ENCODE measurements at places on chromosomes 3 and 15. TPM values are rescaled to one million over a fixed set of nuclear protein-coding genes. Genes with fewer than 3 reads are reported as not detected.

GRCh38 chr3:63069806-63070475, 194.7 kb upstream of the CADPS start:
- no peaks in the 10 kb centered on the region for H3K27me3 ChIP-seq
- DNase-seq: no peak
- no peak overlapping the region for H3K27ac ChIP-seq
- H3K4me3 ChIP-seq: no peak overlapping the region
- no peaks in the 10 kb centered on the region for H3K4me1 ChIP-seq

Gene PLSCR5
- total RNA-seq: not detected

- H3K4me1 ChIP-seq: peaks cover 11% of the 10 kb centered on the region
- H3K36me3 ChIP-seq: no peaks in the 10 kb centered on the region
- no peaks in the 10 kb centered on the region for H3K27me3 ChIP-seq
- no peak for DNase-seq
- H3K27ac ChIP-seq: peak overlapping the region; percentile 95
Observed at GRCh38 chr3:197713477-197713822, 23.3 kb downstream of the RUBCN start.

DNA sequence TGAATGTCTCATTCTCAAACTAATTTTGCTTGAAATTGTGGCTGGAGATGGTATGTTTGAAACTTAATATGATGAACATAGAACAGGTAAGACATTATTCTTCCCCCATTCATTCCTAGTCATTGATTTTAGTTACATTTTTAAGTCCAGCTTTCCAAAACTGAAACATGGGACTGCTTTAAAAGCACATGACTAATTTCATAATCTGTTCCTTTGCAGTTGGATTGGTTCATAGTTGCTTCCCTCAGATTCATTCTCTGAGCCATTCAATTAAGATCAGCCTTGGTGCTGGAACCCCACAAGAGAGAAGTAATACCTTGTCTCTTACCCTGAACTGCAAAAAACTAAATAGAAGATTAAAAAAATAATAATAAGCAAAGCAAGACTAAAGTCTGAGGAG, 87.5 kb upstream of the TGFBR2 start:
- no peaks in the 10 kb centered on the region for H3K27me3 ChIP-seq
- H3K4me1 ChIP-seq: peaks cover 64% of the 10 kb centered on the region
- H3K4me3 ChIP-seq: no peak overlapping the region
- DNase-seq: no peak
- peak overlapping the region; percentile 63 for H3K27ac ChIP-seq
- H3K36me3 ChIP-seq: no peaks in the 10 kb centered on the region

Gene LRRIQ4
- total RNA-seq: not detected

- H3K36me3 ChIP-seq: no peaks in the 10 kb centered on the region
- H3K27me3 ChIP-seq: no peaks in the 10 kb centered on the region
- H3K4me1 ChIP-seq: no peaks in the 10 kb centered on the region
- DNase-seq: no peak
Observed at GRCh38 chr3:180267202-180267843, 230.6 kb upstream of the PEX5L start.

GRCh38 chr15:50057905-50058639, 61.0 kb downstream of the ATP8B4 start:
- peaks cover 4% of the 10 kb centered on the region for H3K4me1 ChIP-seq
- no peak overlapping the region for H3K4me3 ChIP-seq
- H3K27ac ChIP-seq: no peak overlapping the region
- no peaks in the 10 kb centered on the region for H3K27me3 ChIP-seq
- no peak for DNase-seq
- H3K36me3 ChIP-seq: no peaks in the 10 kb centered on the region

Gene NAALADL2
- 21.0 TPM for total RNA-seq

DNA sequence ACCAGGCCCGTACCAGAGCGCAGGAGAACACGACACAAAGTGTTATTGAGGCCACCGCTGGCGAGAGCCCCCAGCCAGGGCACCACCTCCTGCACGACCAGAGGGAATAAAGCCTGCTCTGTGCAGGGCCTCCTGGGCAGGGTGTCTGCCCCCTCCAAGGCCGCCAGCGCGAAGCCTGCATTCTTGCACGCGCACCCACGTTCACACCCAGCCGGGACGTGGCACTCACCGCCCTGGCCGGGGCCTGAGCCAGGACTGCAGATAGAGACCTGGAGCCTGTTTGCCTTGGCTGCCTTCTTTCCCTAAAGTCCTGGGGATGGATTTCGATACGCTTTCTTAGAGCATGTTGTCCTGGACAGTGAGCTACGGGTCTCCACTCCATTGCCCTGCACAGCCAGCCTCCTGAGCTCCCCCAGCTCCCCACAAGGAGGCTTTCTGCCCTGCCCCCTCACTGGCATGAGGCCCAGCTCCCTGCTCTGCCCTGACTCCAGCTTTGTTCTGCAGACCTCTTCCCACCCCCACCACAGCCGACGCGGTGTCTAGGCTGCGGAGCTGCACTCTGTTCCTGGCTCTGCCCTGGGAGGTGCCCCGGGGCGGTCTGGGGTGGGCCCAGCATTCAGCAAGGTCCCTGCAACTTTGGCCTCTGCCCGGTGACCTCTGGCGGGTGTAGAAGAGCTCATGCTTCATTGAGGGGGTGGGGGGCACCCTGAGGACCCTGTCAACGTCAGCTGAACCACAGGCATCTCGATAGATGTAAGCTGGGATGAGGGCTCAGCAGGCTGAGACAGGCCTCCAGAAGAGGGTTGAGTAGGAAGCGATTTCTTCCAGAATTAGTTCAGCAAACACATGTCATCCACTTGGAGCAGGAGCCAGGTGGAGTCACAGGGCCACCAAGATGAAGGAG, 145.0 kb downstream of the LRRK1 start:
- H3K4me3 ChIP-seq: peak overlapping the region; percentile 15
- no peak for DNase-seq
- H3K4me1 ChIP-seq: peaks cover 31% of the 10 kb centered on the region
- H3K27ac ChIP-seq: peak overlapping the region; percentile 67
- no peaks in the 10 kb centered on the region for H3K27me3 ChIP-seq

Gene GOLGA8R
- total RNA-seq: 11.9 TPM

- H3K4me1 ChIP-seq: no peaks in the 10 kb centered on the region
- no peak overlapping the region for H3K27ac ChIP-seq
- no peaks in the 10 kb centered on the region for H3K36me3 ChIP-seq
- no peak for DNase-seq
Observed at GRCh38 chr15:33956397-33956796, 11.9 kb upstream of the CHRM5 start.

DNA sequence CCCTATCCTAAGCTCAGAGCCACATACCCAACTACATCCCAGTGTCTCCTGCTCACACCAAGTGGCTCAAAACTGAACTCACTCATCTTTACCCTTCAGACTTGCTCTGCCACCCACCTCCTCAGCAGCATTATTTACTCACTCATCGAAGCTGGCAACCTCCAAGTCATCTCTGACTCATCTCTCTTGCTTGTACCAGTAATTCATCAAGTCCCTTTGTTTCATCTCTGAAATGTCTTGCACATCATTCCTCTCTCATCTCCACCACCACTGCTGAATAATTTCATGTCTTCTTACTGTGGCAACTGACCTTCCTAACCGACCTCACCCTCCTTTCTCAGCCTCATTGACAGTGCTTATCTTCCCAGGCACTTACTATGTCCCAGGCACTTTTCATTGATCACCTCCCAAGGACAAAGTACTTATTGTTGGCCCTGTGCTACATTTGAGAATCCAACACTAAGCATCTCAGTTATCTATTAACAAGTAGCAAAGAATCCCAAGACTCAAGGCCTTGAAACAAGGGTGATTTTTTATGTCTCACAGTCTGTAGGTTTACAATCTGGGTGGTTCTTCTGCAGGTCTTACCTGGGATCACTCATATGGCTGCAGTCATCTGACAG, 82.0 kb downstream of the MRPL46 start:
- H3K4me3 ChIP-seq: no peak overlapping the region
- no peak overlapping the region for H3K27ac ChIP-seq
- no peaks in the 10 kb centered on the region for H3K36me3 ChIP-seq

- no peak overlapping the region for H3K27ac ChIP-seq
- H3K27me3 ChIP-seq: no peaks in the 10 kb centered on the region
- H3K4me1 ChIP-seq: no peaks in the 10 kb centered on the region
- no peak for DNase-seq
- H3K4me3 ChIP-seq: no peak overlapping the region
- H3K36me3 ChIP-seq: no peaks in the 10 kb centered on the region
Observed at GRCh38 chr3:145678401-145678800, 482.6 kb downstream of the PLOD2 start.

Gene SNTN
- total RNA-seq: not detected

DNA sequence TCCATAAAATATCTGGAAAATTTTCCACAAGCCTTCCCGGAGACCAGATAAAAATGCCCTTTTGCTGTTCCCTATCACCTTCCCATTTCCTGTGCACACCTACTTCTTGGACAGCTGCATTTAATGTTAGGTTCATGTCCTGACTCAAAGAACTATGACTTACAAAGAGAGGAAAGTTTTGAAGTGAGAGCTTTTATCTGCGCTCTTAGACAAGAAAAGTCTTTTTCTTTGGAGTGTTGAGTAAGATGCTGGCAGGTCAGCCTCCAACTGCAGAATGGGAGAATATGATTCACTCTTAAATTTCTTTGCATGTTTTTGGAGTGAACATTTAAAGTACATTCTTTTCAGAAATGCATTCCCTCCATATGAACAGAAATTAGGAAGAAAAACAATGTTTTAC, 147.3 kb upstream of the DPH6 start:
- H3K4me3 ChIP-seq: no peak overlapping the region
- peak overlapping the region; percentile 93 for H3K27ac ChIP-seq
- DNase-seq: no peak
- no peaks in the 10 kb centered on the region for H3K36me3 ChIP-seq

DNA sequence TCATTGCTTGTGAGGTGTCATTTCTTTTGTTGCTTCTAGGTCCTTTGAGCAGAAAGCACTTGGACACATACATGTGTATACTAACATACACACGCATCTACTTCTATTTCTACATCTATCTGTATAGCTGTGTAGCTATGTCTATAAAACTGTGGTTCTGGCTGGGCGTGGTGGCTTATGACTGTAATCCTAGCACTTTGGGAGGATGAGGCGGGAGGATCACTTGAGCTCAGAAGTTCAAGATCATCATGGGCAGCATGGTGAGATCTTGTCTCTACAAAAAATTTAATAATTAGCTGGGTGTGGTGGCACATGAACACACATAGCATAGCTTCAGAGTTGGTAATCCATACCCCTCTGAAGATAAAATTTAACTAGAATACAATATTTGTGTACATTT, 65.0 kb upstream of the MAGI1 start:
- no peaks in the 10 kb centered on the region for H3K4me1 ChIP-seq
- no peak overlapping the region for H3K4me3 ChIP-seq
- no peaks in the 10 kb centered on the region for H3K27me3 ChIP-seq
- no peak for DNase-seq
- H3K27ac ChIP-seq: no peak overlapping the region

Gene DNAH12
- total RNA-seq: 0.14 TPM

Gene TPRG1
- 7.4 TPM for total RNA-seq

Gene TMEM42
- 3.0 TPM for total RNA-seq

GRCh38 chr3:188082450-188082849, 71.5 kb upstream of the LPP start:
- H3K36me3 ChIP-seq: no peaks in the 10 kb centered on the region
- H3K4me3 ChIP-seq: no peak overlapping the region
- H3K4me1 ChIP-seq: no peaks in the 10 kb centered on the region

Gene PTPN23
- total RNA-seq: 32.2 TPM

- H3K27ac ChIP-seq: peak overlapping the region; percentile 87
- H3K27me3 ChIP-seq: no peaks in the 10 kb centered on the region
- H3K4me1 ChIP-seq: peaks cover 23% of the 10 kb centered on the region
- no peak for DNase-seq
Observed at GRCh38 chr3:183699238-183699947, 1.8 kb downstream of the YEATS2 start.

GRCh38 chr3:153078826-153079225, 83.2 kb upstream of the RAP2B start:
- H3K27ac ChIP-seq: no peak overlapping the region
- no peak for DNase-seq
- H3K36me3 ChIP-seq: no peaks in the 10 kb centered on the region
- H3K4me1 ChIP-seq: no peaks in the 10 kb centered on the region
- no peak overlapping the region for H3K4me3 ChIP-seq

DNA sequence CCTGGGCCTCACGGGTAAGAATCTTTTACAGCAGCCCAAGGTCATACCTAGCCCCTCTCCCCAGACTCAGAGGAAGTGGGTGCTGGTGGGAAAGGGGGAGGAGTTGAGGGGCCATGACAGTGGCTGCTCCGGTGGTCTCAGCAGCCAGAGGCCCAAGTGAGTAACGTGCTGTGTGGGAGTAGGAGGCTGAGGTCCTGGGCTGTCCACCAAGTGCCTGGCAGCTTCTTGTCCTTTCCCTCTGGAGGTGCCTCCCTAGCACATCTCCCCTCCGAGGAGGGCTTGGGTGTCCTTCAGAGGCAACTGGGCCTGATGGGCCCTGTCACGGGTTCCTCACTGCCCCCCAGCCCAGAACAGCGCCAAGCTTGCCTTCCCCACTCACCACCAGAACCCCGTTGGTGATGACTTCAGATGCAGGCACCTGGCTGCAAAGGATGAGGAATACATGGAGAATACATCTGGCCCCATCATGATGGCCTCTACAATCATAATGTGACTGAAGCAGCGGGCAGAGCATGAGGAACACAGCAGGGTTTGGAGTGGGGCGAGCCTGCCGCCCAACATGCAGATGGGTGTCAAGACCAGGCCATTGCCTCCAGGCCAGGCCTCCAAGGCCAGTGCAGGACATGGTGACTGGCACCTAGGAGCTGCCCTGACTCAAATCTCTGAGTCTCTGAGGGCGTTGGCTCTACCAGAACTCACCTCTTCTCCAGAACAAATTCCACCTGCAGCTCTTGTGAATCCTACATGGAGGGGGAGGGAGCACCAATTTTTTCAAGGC, 3.3 kb downstream of the PLA2G4F start:
- H3K27me3 ChIP-seq: no peaks in the 10 kb centered on the region
- H3K27ac ChIP-seq: no peak overlapping the region
- DNase-seq: no peak
- no peaks in the 10 kb centered on the region for H3K36me3 ChIP-seq
- peaks cover 16% of the 10 kb centered on the region for H3K4me1 ChIP-seq

Gene VEPH1
- 0.21 TPM for total RNA-seq

DNA sequence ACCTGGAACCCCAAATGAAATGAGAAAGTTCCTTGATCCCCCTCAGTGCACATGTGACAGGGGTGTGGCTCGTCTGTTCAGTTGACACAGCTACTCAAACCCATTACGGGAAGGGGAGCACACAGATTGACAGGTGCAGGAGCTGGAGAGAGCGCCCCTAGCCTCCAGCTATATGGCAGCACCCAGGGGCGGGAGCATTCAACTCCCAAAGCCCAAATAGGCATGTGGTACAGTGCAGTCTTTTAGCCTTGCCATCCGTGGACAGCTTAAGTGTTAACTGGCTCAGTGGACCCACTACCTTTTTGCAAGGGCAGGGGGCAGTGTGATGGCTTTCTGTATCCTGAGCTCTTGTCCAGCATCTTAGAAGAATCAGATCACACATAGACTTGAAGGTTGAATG, 1374.2 kb upstream of the ALCAM start:
- no peaks in the 10 kb centered on the region for H3K36me3 ChIP-seq
- no peak overlapping the region for H3K27ac ChIP-seq
- H3K4me1 ChIP-seq: no peaks in the 10 kb centered on the region
- no peaks in the 10 kb centered on the region for H3K27me3 ChIP-seq
- DNase-seq: no peak

DNA sequence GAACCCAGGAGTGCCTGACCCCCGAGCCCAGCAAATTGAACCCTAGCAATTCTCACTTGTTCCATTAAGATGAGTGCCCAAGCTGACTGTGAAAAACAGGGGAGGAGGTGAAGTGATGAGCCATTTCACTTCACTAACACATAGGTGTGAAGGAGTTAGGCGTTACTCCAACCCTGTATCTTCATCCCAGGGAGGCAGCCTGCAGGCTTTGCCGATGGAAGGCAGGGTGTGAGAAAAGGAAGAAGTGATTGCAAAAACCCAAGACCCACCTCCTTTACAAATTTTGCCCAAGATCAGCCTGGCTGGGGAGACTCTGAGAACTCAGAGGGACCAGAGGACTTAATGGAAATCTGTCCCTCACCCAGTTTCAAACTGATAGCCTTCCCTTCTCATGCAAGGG, 129.7 kb upstream of the WNT5A start:
- no peaks in the 10 kb centered on the region for H3K4me1 ChIP-seq
- no peak overlapping the region for H3K4me3 ChIP-seq
- DNase-seq: no peak

All from thoracic aorta (tissue), 2 donors.